HFFc6 (cell line): ENCODE measurements at places on chromosomes 1 and 21.

DNA sequence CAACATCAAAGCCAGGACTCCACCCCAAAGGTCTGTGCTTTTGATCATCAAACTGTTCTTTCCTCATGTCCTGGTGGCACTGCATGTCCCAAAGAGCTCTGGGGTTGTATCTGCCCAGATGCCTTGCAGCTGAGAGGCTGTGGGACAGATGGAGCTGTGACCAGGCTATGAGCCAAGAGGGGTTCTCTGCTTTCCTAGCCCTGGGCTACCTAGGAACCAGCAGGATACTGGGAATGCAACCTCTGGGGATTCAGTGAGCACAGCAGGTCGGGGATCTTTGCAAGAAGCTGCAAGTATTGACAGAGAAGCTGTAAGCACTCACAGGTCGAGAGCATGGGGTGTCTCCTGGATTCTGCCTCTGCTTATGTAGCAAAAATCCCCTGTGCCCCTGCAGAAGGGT lies 186.6 kb downstream of the GRIK3 start:
- DNase-seq = no peak

DNA sequence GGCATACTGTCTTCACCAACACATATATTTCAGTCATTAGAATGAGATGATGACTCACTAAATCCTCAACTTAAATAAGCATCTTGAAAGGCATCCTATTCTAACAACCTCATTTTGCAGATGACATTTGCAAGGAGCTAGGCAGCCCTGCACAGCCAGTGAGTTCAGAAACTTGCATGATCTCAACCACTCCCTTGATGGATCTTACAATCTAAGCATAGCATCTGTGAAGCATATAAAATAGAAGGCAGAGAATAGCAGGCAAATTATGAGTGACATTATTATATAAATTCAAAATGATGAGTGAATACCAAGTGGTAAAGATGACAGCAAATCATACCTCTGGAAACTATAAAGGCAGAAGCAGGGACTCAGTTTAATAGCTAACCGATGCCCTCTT lies 31.6 kb downstream of the KRTAP20-3 start:
- DNase-seq = no peak

GRCh38 chr1:154760469-154760933 lies 109.6 kb downstream of the KCNN3 start:
- DNase-seq = no peak

DNA sequence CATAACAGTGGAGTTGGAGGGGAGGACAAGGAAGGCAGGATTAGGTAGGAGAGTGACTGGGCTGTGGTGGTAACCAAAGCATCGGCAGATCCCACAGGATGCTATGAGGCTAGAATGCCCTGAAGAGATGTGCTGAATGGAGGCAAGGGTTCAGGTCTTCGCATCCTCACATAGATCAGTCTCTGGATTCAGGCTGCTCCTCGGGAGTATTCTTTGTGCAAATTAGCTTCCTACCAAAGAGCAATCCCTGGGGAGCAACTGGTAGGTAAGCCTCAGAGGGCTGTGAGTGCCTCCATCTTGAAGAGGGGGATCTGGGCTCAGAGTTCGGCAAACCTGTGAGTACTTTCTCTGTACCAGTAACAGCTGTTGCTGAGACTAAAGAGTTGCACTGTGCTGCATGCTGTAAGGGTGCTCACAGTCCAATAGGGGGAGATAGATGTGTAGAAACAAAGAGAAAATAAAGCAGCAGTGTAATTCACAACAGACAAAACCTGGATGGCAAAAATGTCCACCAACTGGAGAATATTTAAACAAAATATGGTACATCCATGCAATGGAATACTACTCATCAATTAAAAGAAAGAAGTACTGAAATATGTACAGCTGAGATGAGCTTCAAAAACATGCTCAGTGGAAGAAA lies 322.4 kb upstream of the DEPDC1 start:
- DNase-seq = no peak

- DNase-seq = no peak
These were observed 47.5 kb downstream of the AGPAT3 start for GRCh38 chr21:43912500-43912899.

- peak; percentile 4 for DNase-seq
These were observed 55.6 kb upstream of the MYOCOS start for GRCh38 chr1:171566467-171566866.

- DNase-seq = no peak
These were observed 109.5 kb downstream of the TBX15 start for GRCh38 chr1:118878661-118879060.

DNA sequence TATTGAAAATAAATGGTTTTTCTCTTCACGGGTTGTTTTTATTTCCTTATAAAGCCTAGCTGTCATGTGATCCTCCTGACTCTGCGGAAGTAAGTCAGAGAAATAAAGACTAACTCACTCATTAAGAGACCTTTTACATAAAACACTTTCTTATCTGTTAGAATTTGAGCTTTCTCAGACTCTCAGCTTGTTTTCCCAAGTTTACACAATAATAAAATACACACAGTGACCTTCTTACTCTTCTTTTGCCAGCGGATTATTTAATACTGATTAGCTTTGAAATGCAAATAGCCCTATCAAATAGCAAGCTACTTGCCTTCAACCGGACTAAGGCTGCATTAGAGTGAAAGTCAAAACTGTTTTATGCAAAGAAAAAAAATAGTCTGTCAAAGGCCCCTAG lies 45.5 kb upstream of the CXADR start:
- DNase-seq = no peak

DNA sequence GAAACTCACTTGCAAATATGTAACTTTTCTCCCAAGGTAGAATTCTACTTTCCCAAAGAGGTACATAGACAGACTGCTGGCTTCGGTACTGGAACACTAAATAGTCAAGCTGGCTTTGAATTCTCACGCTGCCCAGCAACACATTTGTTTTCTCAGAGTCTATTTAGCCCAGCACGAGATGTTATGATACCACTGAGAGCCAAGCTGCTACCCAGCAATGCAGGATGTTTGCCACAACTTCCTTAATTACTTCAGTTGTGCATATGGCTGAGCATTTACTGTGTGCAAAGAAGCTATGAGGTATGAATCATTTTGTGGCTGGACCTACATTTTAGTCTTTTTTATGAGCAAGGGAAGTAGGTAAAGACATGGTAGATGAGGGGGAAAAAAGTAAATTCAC lies 793.2 kb downstream of the PLA2G4A start:
- DNase-seq = no peak

DNA sequence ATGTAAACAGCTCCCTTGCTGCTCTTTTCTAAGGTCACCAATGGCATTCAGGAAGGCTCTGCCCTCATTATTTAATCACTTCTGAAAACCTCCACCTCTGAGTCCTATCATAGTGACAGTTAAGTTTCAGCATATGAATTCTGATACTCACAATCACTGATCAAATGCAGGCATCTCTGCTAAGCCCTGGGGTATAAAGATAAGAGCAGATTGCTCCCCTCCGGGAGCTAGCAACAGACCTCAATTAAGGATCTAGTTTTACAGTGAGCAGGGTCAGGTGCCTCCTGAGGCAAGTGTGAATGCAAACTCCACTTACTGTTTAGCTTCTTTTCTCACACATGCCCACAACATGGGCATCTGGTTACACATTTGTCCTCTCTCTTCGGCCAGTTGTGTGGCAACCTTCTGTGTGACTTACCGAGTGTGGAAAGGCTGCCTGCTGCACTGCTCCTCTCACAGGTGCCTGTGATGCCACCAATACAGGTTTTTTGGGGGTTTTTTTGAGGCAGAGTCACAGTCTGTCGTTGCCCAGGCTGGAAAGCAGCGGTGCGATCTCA lies 15.0 kb downstream of the IL10RB start:
- DNase-seq = no peak

GRCh38 chr1:93080179-93080823 lies 1.2 kb downstream of the MTF2 start:
- peak; percentile 71 for DNase-seq

DNA sequence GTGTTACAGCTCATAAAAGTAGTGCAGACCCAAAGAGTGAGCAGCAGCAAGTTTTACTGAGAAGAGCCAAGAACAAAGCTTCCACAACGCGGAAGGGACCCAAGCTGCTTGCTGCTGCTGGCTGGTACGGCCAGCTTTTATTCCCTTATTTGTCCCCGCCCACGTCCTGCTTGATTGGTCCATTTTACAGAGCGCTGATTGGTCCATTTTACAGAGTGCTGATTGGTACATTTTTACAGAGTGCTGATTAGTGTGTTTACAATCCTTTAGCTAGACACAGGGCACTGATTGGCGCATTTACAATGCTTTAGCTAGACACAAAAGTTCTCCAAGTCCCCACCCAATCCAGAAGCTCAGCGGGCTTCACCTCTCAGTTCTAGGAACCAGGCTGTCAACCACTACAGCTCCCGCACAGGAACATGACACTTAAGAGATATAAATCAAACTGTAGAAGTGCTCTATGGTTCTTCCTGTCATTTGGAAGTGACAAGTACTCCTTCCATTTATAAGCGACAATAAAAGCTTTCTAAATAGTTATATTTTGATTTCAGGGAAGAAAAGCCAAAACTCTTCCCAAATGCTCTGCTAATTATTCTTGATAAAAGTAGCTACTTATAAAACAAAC lies 28.5 kb downstream of the RNF115 start:
- no peak for DNase-seq

- DNase-seq = no peak
These were observed 205.7 kb downstream of the USP25 start for GRCh38 chr21:15935530-15935929.

DNA sequence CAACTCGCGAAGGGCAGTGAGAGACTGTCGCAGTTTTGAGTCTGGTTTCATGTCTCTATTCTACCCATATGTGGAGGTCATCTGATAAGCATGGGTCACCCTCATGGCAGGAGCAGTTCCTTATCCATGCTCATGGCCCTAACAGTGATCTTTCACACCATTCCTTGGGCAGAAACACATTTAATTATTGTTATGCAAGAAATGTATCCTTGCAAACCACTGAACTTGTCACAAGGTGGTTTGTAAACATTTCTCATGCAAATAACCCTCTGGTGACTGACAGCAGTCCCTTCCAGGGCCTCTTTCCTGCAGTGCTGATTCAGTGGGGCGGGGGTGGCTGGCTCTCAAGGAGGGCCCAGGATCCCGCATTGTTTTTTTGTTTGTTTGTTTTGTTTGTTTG lies 421.4 kb upstream of the RUNX1 start:
- DNase-seq = no peak

DNA sequence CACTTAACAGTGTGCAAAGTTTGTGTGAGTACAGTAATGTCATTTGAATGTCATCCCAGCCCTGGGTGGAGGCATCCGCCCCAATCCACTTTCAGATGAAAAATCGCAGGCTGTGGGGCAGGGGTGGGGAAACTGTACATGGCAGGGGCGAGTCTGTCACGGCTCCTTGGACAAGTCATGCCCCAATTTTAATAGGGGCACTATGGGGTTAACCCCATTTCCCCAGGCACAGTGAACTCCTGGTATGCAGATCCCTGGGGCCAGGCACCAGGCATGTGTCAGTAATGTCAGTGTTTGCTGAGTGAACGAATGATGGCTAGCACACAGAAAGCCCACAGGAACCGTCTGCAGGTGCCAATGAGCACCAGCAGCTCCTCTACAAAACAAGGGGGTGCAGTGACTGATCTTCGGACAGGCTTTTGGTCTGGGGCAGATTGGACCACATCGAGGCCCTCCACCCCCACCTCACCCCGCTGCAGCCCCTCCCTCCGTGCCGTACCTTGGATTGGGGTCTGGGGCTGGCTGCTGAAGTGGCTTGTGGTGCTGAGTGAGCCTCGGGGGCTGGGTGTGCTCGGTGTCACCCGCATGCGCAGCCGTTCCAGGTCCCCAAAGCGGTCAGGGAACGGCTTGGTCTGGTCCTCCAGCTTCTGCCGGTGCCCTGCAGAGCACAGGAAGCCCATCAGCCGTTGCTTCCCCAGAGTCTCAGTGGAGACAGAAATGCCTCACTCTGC lies 23.2 kb downstream of the RUNX3 start:
- DNase-seq = no peak

GRCh38 chr1:230188826-230189225 lies 121.8 kb downstream of the GALNT2 start:
- no peak for DNase-seq

- no peak for DNase-seq
These were observed 3.9 kb upstream of the FAM78B start for GRCh38 chr1:166170726-166171125.

DNA sequence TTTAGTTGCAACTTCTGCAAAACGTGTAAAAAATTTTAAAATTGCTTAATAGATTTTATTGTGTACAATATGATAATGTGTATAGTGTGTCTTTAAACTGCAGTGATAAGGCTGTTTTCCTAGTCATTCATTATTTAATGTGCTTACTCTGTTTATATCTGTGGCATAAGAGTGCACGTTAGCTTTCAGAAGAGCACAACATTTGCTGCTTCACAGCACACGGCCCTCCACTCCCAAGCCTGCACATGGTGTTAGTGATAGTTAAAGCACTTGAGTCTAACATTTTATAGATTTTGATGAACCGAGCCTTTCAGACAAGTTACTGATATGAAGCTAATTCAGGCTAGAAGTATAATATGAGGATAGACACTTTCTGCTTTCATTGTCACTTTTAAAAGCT lies 120.6 kb downstream of the ADGRL2 start:
- no peak for DNase-seq

- DNase-seq = no peak
These were observed 52.0 kb downstream of the S100B start for GRCh38 chr21:46552865-46553379.

DNA sequence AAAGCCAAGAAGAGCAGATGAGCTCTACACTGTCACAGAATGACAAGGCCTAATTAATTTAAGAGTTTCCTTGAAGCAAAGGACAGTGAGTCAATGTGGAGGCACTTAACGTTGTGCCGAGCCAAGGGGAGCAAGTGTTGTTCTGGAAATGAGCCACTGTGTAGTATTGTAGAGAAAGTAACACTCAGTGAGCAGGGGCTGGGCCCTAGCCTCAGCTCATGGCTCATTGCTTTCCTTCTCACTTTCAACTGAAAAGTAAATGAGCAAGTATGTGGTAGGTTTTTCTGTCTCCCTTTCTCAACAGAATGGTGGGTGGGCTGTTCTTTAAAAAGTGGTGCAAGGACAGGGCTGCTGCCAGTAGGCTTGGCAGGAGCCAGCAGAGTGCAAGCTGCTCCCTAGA lies 11.8 kb upstream of the KIAA0040 start:
- DNase-seq = no peak

DNA sequence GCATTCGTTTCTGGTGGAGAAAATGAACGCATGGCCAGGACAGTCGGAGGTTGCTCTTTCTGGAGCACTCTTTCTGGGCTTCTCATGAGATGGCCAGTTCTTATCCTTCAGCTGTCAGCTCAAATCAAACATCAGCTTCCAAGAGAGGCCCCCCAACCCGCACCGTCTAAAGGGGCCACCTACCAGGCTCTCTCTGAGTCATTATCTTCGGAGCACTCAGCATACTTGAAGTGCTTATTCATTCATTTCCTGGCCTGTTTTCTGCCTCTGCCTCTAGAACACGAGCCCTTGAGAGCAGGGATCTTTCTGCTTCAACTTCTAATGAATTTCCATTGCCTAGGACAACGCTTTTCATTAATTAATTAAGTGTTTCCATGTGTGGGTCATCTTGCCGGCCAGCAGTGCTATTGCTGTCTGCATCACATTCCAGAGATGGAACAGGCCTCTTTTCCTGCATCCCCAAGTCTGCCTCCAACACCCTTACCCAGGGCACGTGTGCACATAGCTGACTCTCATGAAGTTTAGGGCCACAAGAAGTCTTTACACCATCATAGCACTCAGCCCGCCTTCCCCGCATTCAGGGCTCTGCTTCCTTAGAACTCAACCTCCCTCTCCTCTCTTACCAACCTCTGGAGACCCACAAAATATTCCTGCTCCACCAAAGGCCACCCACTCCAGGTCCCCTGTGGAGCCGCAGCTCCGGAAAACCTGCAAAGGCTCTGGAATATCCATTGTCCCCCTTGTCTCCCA lies 52.1 kb upstream of the LAPTM5 start:
- DNase-seq = peak; percentile 88

- no peak for DNase-seq
These were observed 16.2 kb downstream of the KCTD3 start for GRCh38 chr1:215583185-215583749.

- no peak for DNase-seq
These were observed 53.3 kb downstream of the ARHGEF16 start for GRCh38 chr1:3507636-3508275.
